Fibroblast of skin of right quadriceps (primary cell): ENCODE measurements at places on chromosomes 13 and 19.
A peak's percentile ranks its signal among the peaks of the same experiment; 100 is the strongest.

DNA sequence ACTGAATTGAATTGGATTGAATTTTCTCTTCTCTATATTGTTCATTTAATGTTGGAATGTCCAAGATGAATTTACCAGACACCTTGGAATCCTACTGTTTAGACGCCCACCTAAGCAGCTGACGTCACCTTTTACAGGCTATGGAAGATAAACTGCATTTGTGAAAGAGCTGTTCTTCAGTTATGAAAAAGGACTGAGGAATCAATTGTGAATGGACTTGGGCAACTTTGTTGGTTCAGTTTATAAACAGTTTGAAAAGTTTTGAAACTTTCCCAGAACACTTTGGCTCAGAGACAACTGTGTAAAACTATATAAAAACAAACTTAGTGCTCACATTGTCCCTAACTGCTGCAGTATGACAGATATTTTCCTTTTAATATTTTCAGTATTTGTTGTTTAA, 590.8 kb upstream of the SPRY2 start:
- no peak for DNase-seq

- peak; percentile 19 for DNase-seq
Observed at GRCh38 chr13:65660731-65661130, 1569.4 kb downstream of the PCDH9 start.

DNA sequence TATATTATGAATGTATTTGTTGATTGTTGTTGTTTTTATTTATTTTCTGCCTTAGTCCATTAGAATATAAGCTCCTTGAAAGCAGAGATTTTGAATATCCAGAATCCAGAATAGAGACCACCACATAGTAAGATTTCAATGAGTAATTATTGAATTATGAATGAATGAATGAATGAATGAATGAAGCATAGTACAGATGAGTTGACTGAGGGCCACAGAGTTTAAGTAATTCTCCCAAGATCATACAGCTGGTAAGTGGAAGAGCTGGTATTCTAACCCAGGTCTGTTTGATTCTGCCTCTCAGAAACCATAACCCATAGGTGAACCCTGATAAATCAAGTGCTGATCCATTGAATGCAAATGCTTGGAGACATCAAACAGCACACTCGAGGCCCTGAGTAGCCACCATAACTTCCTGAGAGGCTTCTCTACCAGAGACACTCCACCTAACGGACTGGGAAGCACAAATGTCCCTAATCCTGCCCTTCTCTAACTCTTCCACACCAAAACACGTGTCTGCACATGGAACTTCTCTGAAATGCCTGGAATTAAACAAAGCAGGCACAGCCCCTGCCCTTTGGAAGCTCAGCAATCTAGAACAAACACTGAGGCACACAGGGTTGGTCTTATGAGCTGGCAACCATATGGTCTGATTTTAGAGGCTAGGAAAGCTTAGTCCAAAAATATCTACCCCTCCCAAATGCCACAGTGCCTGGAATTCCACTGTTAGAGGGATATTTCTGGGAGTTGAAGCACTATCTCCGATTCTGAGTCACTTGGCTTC, 190.1 kb downstream of the FOXO1 start:
- DNase-seq = peak; percentile 17

- peak; percentile 84 for DNase-seq
Observed at GRCh38 chr13:51803422-51804294, at the start of gene DHRS12. TSS of gene DHRS12 (minus strand) at chr13:51804163. CDS start at chr13:51799659, 4,504 bp downstream.

DNA sequence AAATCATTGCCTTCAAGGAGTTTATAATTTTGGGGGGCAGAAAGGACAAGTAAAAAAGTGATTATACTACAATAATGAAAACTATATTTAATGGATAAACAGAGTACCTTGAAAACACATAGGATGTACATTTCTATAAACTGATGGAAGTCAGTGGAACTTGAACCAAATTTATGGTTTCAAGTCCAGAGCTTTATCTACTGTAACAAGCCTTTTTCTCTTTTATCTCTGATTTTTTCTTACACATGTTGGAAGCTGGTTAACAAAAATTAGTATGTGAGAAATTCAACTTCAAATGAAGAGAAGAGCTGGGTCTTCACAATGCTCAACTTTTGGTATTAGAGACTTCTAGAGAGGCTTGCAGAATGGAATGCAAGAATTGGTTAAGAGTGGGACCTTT, 393.6 kb downstream of the LMO7 start:
- DNase-seq = no peak

DNA sequence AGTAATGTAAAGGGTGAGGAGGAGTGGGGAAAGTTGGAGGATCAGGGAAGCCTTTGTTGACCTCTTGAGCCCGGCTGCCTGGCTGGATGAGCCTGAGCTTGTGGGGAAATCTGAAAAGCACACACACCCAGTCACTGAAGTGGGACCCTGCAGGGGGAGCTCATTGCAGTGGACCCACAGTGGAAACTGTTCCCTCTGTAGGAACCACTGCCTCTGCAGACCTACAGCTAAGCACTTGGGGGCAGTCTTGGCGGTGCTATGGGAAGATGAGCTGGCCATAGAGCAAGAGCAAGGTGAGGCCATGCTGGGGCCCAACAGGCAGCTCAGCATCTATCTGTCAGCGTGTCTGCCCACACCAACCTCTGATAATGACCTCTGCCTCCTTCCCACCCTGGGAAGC, 294.8 kb downstream of the TSHZ3 start:
- peak; percentile 73 for DNase-seq

DNA sequence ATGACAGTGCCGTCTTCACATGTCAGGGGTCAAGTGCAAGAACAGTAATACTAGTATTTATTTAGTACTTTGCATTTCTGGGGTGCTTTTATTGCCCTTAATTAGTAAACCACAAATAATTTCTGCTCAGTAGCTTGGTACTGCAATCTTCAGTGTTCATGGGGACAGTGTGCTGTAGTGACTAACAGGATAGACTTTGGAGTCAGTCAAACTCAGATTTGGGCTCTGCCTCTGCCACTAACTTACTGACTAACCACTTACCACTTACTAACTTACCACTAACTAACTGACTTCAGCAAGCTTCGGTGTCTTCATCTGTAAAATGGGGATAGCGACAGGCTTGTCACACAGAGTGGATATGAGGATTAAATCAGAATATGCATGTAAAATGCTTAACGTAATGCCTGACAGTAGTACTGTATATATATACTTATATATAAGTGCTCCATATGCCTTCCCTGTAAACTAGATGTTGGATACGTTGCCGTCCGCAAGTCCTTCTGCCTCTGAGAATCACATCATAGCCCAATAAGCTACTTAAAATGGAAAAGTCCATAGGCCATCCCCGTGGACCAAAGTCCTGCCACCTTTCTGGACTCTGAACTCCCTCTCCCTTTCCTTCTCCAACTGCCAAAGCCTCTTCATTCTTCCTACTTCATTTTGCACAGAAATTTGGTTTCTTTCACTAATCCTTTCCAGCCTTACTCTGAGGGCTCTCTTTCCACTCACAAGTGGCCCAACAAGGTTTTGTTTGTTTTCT, 158.1 kb downstream of the ZIC5 start:
- peak; percentile 7 for DNase-seq

GRCh38 chr19:16168465-16169081, 4.8 kb downstream of the CIB3 start:
- DNase-seq = no peak

- peak; percentile 99 for DNase-seq
Observed at GRCh38 chr19:54463531-54464043, at the start of gene LENG9. TSS of gene LENG9 (minus strand) at chr19:54463778. CDS start at chr19:54463526, 252 bp downstream.

GRCh38 chr13:95605448-95606125, 38.9 kb downstream of the DZIP1 start:
- no peak for DNase-seq

GRCh38 chr19:39479916-39480315, 722 bp upstream of the TIMM50 start:
- DNase-seq = no peak

DNA sequence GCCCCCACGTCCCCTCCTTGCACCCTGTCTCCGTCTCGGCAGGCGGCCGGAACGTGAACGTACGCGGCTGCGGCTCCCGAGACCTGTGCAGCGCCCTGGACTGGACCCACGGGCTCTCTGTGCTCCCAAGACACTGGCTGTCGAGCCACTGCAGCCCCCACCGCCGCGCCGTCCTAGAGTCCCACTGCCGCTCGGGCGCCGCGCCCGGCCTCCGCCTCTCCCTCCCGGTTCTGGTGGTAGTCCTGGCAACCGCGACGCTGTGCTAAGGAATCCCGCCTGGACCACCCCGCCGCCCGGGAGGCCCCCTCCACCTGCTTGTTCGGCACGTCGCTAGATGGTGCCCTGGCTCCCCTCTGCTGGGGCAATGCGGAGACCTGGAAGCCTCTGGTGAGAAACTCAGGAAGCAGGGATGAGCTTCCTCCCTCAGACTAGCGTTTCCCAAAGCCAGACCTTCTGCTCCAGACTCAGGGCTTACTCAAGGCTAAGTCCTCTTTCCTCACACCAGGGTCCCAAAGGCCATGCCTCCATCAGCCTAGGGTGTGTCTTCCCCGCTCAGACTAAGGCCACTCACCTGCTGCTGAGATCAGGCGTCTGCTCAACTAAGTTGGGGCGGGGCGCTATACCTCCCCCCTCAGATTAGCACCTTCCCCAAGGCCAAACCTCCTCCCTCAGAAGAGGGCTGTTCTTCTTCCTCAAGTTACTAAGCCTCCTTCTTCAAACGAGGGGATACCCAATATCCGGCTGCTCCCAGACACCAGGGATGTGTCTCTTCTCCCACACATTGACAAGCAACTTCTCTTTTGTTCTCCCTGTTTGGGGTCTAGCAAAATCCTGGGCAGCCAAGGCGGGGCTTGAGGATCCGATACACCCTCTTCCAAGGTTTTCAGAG, 16.1 kb upstream of the IRGC start:
- peak; percentile 49 for DNase-seq

GRCh38 chr13:41389580-41389979, 67.8 kb upstream of the RGCC start:
- DNase-seq = no peak

DNA sequence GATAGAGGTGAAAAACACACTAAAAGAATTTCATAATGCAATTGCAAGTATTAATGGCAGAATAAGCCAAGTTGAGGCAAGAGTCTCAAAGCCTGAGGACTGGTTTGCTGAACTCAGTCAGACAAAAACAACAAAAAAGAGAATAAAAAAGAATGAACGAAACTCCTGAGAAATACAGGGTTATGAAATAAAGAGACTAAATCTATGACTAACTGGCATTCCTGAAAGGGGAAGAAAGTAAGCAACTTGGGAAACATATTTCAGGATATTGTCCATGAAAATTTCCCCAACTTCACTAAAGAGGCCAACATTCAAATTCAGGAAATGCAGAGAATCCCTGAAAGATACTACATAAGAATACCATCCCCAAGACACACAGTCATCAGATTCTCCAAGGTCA, 47.8 kb downstream of the UBL3 start:
- DNase-seq = peak; percentile 27

DNA sequence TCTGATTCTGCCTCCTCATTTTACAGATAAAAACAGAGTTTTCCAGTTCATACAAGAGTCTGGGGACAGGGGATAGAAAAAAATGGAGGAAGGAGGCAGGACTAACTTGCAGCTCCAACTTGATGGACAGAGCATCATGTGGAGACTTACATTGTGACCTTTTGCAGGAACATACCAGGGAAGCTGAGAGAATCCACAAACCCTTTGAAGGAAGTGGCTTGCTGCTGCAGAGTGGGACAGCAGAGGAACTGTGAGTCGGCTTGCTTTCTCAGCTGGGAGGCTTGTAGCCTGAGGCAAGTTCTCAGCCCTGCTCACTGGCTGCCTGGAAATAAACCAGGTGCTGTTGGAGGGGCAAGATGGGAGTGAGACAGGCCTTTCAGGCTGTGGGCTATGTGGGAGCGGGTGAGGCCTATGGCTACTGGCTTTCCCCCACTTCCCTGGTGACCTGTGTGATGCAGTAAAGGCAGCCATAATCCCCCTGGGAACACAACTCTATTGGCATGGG, 614.4 kb downstream of the KCTD12 start:
- no peak for DNase-seq

- DNase-seq = no peak
Observed at GRCh38 chr19:40921005-40921897, 39.2 kb upstream of the CYP2A7 start.

- DNase-seq = no peak
Observed at GRCh38 chr19:53958823-53959757, 3.6 kb upstream of the CACNG8 start.

DNA sequence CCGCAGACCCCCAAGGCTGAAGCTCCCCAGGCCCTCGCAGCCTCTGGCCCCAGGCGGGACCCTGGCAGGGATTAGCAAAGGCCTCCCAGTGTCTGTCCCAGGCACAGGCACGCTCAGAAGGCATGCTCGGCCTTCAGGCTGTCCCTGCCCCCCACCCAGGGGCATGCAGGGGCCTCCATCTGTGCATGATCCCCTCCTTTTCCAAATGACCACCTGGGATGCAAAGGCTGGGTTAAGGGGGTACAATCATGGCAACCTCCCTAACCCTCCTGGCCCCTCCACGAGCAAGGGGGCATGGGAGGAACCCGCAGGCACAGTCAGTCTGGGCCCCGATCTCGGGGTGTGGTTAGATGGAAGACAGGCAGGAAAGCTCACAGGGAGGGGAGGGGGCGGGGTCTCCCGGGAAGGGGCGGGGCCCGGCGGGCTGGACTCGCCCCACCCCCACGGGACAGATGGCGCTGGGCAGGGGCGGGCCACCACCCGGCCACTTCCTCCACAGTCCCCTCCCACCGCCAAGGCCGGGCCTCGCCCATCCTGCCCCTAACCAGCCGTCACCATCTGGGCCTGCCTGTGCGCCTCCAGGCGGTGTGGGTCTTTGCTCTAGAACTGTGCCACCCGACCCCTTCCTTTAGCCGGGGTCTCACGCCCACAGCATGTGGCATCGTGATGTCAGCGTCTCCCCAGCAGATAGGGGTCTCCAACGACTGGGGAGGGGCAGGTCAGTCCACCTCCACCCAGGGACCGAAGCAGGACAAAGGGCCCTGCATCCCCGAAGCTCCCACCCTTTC, 7.0 kb upstream of the REXO1 start:
- peak; percentile 88 for DNase-seq

DNA sequence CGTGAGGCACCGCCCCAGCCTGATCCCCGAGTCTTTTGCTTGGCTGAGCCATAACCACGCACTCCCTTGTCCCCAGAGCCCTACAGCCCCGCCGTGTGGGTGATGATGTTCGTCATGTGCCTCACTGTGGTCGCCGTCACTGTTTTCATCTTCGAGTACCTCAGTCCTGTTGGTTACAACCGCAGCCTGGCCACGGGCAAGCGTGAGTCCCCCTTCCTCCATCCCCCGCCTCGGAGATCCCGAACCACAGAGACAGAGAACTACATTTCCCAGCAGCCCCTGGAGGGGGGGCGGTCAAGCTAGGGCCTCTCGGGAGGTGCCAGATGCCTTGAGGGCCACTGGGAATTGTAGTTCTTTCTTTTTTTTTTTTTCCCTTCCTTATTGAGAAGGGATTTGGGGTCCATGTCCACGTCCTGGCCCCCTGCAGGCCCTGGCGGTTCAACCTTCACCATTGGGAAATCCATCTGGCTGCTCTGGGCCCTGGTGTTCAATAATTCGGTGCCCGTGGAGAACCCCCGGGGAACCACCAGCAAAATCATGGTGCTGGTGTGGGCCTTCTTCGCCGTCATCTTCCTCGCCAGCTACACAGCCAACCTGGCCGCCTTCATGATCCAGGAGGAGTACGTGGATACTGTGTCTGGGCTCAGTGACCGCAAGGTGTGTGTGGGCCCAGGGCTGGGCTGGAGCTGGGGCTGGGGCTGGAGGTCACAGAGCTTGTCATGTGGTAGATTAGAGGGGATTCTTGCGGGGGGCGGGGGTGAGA, 25.9 kb downstream of the GRIN2D start:
- DNase-seq = peak; percentile 60

GRCh38 chr19:1045247-1045603, 5.3 kb downstream of the ABCA7 start:
- DNase-seq = no peak

- peak; percentile 80 for DNase-seq
Observed at GRCh38 chr19:41218615-41219507, at the start of gene AXL. TSS of gene AXL (plus strand) at chr19:41219223. CDS start at chr19:41219393, 170 bp downstream.

- DNase-seq = no peak
Observed at GRCh38 chr19:14979476-14980255, at the start of gene SLC1A6. TSS of gene SLC1A6 (minus strand) at chr19:14979864. CDS start at chr19:14972910, 6,954 bp downstream.
